ENCODE measurements at places on chromosomes 5 and 9. TPM values are rescaled to one million over a fixed set of nuclear protein-coding genes. Genes with fewer than 3 reads are reported as not detected.

- no peak for DNase-seq
Measured at GRCh38 chr5:28301712-28302111, 1263.3 kb upstream of the CDH9 start.

GRCh38 chr5:74261866-74262265, 378.7 kb downstream of the ENC1 start:
- DNase-seq = no peak

DNA sequence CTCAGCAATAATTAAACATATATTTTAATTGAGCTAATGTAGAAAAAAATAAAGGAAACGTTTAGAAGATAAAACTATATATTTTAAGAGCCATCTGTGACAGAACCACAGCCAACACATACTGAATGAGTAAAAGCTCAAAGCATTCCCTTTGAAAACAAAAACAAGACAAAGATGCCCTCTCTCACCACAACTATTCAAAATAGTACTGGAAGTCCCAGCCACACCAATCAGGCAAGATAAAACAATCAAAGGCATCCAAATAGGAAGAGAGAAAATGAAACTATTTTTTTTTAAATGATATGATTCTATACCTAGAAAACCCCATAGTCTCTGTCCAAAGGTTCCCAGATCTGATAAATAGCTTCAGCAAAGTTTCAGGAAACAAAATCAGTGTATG, 262.0 kb downstream of the HTR1A start:
- no peak for DNase-seq

GRCh38 chr5:75471193-75471592, 40.2 kb downstream of the CERT1 start:
- DNase-seq = no peak

GRCh38 chr9:122904466-122904822, 715 bp downstream of the RC3H2 start:
- DNase-seq = peak; percentile 44

GRCh38 chr9:124262649-124262972, 4.9 kb downstream of the NEK6 start:
- no peak for DNase-seq

ANKRD34B gene
- total RNA-seq = not detected
